Inflammatory macrophage treated with lipopolysaccharide for 4 hours (primary cell): ENCODE measurements at places on chromosomes 5 and 9.

DNA sequence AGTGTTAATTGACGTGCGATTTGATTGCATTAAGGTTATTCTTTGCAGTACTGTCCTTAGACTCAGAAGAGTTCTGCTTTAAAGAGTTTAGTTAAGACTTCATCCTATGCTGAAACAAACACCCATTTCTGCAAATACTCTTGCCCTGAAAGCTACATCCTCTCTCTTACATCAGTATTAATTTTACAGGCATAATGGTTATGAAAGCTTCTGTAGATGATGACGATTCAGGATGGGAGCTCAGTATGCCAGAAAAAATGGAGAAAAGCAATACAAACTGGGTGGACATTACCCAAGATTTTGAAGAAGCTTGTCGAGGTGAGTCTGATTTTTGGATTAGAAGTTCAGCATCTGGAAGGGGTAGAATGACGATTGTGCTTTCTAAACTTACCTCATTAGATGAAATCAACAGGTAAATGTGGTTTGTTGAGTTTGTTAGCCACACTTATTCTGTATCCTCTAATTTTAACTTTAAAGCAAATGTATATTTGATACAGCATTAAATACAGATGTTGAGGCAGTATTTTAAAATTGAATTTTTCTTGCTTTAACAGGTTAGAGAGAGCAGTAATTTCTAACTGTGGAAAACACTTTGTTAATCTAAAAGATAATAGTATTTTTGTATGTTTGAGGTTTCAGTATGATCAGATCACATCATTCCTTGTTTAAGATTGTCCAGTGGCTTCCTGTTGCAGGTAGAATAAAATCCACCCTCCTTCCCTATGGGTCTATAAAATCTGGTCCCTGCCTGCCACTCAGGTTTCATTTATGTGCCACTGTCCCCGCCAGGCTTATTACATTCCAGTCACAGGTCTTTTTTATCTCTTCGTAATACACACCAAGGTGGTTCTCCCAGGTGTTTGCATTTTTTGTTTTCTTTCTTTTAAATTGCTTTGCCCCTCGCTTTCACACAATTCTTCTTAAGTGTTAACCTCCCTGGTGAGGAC, 1.3 kb downstream of the NAA35 start:
- DNase-seq = peak; percentile 25

- no peak for DNase-seq
Observed at GRCh38 chr9:127635201-127635735, 23.2 kb downstream of the STXBP1 start.

GRCh38 chr5:111259636-111260035, 35.5 kb downstream of the CAMK4 start:
- no peak for DNase-seq

DNA sequence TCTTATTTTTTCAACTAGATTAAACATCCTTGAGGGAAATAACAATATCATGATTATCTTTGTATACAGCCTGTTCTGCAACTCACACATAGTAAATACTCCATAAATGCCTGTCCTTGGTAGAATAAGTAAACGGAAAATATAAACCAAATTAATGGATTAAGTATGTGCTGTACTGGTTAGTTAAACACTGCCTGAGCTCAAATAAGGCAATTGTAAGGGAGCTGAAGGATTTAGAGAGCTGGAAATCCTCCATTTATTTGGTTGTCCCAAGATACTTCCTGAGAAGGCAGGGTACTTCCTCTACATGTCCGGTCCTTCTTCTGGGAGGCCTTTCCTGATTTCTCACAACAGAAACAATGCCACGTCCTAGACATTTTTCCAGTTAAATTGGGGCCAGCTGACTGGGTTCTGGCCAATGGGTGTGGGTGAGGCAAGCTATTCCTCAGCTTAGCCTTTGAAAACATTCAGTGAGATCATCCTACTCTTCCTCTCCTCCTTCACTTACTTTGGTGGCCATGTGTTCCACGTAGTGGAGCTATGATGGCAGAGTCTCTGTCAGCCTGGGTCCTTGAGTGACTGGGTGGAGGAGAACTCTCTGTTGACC, 8.5 kb upstream of the C1QTNF3 start:
- DNase-seq = no peak

DNA sequence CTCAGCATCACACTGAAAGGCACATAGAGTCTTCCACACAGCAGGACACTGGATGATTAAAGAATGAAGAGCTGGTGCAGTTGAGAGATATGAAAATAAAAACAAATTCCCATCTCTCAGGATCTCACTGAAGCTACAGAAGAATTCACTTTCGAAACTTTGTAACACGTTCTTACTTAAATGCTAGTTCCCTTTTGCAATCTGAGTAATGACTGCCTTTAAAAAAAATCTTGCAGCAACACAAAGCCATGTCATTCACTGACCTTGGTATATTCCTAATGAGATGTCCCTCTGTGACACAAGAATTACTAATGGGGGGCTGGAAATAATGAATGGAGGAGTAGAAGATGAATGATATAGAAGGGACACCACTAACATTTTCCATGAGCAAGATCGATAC, 201.8 kb downstream of the GLIS3 start:
- DNase-seq = peak; percentile 95

- no peak for DNase-seq
Observed at GRCh38 chr9:129235931-129236331, 57.9 kb upstream of the IER5L start.

GRCh38 chr5:177124486-177124991, 9.0 kb upstream of the NSD1 start:
- DNase-seq = no peak

- DNase-seq = no peak
Observed at GRCh38 chr5:140202078-140202477, 27.1 kb downstream of the CYSTM1 start.

- no peak for DNase-seq
Observed at GRCh38 chr5:5650242-5650641, 227.8 kb downstream of the ICE1 start.

GRCh38 chr9:113397203-113397631, 3.9 kb downstream of the ALAD start:
- no peak for DNase-seq

DNA sequence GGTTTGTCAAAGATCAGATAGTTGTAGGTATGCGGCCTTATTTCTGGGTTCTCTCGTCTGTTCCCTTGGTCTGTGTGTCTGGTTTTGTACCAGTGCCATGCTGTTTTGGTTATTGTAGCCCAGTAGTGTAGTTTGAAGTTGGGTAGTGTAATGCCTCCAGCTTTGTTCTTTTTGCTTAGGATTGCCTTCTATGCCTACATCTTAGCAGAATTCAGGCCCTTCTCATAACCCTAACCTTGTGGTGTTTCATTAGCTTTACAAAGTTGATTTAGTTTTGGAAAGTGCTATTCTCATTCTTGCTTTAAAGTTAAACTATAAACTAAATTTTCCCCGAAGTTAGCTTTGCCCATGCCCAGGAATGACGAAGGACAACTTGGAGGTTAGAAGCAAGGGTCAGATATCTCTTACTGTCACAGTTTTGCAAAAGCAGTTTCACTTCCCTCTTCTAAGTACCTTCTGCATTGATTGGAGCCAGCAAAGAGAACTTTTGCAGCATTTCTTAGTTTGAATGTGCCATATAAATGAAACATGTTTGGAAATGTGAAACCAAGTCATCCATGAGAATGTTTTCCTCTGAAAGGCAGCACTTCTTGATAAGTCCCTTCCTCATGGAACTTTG, 274.3 kb upstream of the DMRT1 start:
- DNase-seq = peak; percentile 60

DNA sequence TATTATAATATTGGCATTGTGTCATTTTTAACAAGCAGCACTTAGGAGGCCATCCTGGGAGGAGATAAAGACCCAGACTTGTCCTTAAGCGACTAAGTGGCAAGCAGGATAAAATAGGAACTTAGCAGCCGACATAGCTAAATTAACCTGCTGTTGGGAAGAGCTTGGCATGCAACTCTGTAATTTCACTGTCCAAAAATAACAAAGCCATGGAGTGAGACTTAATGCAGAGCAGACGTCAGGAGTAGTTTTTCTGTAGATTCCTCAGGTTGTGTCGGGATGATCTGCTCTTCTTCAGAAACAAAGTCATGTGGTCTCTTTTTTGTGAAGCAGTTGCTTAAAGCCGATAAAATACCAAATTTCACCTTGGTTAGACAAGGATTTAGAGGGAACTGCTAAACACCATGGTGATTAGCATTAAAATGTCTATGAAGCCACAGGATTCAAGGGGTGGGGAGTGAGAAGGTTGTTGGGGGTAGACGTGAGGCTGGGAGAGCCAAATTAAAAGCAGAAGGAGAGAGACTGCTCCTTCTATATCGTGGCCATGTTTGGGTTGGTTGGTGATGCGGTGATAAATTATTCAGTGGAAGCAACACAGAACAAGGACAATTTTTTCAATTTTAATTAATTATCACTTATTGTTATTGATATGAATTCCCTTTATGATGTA, 303.0 kb downstream of the CSNK1G3 start:
- DNase-seq = no peak

DNA sequence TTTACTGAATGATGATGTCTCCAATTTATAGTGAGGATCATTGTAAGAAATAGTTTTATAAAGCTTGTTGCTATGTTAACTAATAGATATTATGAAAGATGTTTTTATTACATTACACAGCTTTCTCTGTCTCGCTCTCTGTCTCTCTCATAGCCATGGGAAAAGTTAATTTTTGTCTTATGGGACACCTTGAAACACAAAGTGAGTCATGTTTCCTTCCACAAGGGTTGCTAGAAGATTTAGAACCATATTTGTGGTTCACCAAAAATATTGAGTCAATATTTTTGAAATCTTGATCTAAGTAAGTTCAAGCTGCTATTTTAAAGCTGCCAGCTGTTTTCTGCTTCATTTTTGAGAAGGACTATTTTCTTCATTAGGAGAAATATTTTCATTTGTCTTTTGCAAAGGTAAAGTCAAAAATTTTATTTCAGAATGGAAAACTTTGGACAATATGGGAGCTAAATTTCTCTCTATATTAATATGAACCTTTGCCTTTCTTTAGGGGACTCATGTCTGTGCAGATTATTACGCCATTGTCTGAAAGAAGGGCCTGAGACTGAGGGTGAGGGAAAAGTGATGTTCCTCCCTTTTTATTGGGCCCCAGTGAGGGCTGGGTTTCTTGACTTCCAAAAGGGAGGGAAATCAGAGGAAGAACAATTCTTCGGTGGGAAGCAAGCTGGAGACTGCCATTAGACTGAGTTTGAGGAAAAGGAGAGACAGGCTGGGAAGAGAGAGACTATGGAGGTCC, 87.9 kb upstream of the SLC24A2 start:
- no peak for DNase-seq

DNA sequence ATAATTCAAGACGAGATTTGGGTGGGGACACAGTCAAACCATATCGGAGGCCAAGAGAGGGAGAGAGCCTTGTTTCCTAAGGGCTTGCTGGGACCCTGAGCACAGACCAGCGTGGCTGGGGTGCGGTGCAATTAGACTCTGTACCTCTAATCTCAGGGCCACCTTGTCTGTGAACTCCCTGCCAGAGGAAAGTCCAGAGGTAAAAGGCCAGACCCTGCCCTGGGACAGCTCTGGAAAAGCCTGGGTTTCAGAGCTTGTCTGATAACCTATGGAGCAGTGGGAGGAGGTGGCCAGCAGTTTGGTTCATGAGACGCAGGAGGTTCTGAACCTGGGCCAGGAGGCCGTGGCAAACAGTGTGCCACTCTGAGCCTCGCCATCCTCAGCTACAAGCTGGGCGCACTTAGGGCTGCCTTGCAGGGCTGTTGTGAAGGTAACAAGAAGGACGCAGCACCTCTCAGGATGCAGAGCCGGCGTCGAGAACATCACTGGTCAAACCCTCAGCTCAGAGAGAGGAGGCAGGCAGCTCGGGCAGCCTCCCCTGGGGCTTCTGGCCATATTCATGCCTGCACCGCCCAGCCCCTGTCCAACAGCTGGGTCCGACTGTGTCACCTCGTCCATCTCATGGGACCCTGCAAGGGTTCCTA, 4.8 kb upstream of the DOLPP1 start:
- no peak for DNase-seq

GRCh38 chr9:81719972-81720371, 30.6 kb upstream of the TLE1 start:
- no peak for DNase-seq
